ENCODE measurements at places on chromosomes 7 and 10.

DNA sequence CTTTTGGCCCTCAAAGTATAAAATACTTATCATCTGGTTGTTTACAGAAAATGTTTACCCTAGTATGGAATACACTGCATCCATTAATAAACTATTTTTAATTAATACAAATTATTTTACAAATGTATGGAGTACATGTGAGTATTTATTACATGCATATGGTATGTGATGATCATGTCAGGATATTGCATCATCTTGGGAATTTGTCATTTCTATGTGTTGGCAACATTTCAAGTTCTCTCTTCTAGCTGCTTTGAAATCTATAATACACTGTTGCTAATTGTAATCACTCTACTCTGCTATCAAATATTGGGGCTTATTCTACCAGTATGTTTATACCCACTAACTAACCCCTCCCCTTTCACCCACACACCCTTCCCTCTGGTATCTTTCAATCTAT is 103.9 kb upstream of the THSD7A start:
- DNase-seq = no peak

- DNase-seq = no peak
These were observed 368.4 kb downstream of the ARL4A start for GRCh38 chr7:13055732-13056368.

DNA sequence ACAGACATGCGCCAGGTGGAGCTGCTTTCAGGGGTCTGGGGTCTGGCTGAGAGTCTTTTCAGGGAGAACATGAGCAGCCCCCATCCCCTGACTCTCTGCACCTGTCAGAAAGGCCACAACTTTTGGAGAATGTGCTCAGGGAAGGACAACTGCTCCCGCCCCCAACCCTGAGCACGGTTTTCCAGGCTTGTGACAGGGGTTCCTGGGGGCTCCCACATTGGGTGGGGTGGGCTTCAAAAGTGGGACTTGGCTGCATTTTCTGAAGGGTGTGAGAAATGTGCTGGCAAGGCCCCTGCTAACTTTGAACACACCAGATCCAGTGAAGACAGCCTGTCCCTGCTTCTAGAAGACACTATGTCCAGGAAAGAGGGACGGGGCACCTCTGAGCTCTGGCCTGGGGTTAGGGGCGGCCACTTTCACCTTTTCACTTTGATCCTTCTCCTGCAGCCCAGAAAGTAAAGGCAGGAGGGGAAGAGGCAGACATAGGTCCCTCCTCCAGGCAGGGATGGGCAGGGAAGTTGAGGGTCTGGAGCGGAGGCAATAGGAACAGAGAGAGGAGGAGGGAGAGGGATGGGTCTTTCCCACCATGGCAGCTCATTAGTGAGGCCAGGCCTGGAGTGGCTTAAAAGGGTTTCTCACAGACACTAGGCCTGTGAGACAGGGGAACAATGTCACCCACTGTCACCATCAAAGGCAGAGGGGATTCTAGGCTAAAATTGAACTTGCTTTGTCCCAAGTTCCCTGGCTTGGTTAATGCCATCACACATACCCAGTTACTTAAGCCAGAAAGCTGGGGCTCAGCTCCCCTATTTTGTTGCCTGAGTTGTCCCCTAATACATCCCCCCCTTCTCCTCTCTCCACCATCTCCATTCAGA is 1.5 kb downstream of the KCP start:
- DNase-seq = no peak

DNA sequence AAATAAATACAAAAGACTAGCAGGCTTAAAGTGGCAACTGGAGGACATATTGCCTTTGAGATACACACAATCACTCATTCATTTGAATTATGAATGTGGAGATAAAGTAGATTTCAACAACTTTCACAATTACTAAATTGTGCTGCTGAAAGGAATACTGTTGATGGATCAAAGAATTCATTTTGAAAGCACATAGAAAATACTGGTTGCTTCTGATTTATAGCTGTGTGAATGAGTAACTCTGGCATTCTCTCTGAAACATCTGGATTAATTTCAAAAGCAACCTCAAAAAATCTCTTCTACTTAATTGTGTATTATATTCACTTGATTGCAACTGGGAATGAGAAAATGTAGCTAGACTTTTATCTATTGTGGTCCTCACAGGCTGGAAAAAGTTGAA is 397.6 kb downstream of the THSD7A start:
- no peak for DNase-seq

GRCh38 chr7:98231493-98232262 is 20.4 kb downstream of the TECPR1 start:
- no peak for DNase-seq

- DNase-seq = no peak
These were observed at the start of gene SSC4D for GRCh38 chr7:76409537-76409936. TSS of gene SSC4D (minus strand) at chr7:76409697. CDS start at chr7:76404439, 5,258 bp downstream.

Data from activated T-helper 1 cell treated with Interleukin-2 at 50 U/mL for 16 hours (primary cell).